Ascending aorta (tissue), 2 donors: ENCODE measurements at places on chromosomes 1 and 21. TPM values are rescaled to one million over a fixed set of nuclear protein-coding genes. Genes with fewer than 3 reads are reported as not detected.

Gene NKAIN1
- not detected for total RNA-seq

Gene OR2T29
- total RNA-seq, result not detected

Gene DNAH14
- 1.4 TPM for total RNA-seq

Gene GRHL3
- total RNA-seq, result not detected

Gene RHOU
- 27.7 TPM for total RNA-seq

Gene OR2T2
- total RNA-seq, result not detected

Gene RXRG
- total RNA-seq, result not detected

Gene NCF2
- total RNA-seq, result 9.8 TPM

Gene NBPF6
- total RNA-seq, result not detected

Gene TMPRSS15
- not detected for total RNA-seq

Gene FCRLB
- total RNA-seq, result not detected

Gene CFHR3
- not detected for total RNA-seq

Gene ATP8B2
- total RNA-seq, result 173 TPM

Gene IRF6
- total RNA-seq, result 7.6 TPM

Gene SPRR2F
- not detected for total RNA-seq

Gene SLFNL1
- not detected for total RNA-seq

Gene TMEM59
- total RNA-seq, result 97.5 TPM

Gene CHI3L1
- 73.8 TPM for total RNA-seq

Gene ADAMTS5
- 27.5 TPM for total RNA-seq

Gene CD2
- total RNA-seq, result not detected

Gene RAB3B
- total RNA-seq, result not detected

Gene IFNLR1
- 0.32 TPM for total RNA-seq

Gene GBP1
- 59.7 TPM for total RNA-seq

Gene UBL4B
- total RNA-seq, result not detected
